ENCODE measurements at places on chromosomes 6 and 20.

DNA sequence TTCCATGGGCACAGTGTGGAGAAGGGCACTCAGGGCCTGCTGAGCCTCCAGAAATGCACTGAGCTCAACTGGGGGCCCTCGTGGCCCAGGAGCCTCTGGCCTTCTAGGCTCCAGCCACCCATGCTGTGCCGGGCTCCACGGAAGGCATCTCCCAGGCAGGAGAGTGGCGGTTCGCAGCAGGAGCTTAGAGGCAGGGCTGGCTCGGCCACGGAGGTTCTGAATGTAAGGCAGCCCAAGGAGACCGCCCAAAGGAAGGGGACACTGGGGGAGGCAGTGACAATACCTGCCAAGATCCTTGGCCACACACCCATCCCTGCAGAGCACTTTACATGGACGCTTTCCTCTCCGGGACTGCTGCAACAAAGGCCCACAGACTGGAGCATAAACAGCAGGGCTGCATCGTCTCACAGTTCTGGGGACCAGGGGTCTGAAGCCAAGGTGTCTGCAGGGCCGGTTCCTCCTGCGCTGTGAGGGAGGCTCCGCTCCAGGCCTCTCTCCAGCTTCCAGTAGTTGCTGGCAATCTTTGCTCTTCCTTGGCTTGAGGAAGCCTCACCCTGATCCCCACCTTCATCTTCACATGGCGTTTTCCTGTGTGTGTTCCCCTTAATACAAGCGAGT lies 128.2 kb upstream of the CDH4 start:
- DNase-seq: no peak

DNA sequence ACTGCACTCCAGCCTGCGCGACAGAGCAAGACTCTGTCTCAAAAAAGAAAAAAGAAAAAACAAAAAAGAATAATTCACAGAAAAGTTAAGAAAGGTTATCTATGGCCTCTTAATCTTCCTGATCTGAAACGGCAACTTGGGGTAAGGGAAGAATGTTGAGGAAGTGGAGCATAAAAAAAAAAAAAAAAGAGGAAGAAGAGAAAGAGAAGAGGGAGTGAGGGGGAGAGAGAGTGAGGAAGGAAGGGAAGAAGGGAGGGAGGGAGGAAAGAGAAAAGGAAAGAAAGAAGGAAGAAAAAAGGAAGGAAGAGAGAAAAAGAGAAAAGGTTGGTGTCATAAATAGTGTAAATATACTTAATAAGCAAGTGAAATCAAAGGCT lies 68.9 kb upstream of the NCOA3 start:
- DNase-seq: no peak

GRCh38 chr6:82720992-82721391 lies 344.6 kb downstream of the UBE3D start:
- peak; percentile 24 for DNase-seq

DNA sequence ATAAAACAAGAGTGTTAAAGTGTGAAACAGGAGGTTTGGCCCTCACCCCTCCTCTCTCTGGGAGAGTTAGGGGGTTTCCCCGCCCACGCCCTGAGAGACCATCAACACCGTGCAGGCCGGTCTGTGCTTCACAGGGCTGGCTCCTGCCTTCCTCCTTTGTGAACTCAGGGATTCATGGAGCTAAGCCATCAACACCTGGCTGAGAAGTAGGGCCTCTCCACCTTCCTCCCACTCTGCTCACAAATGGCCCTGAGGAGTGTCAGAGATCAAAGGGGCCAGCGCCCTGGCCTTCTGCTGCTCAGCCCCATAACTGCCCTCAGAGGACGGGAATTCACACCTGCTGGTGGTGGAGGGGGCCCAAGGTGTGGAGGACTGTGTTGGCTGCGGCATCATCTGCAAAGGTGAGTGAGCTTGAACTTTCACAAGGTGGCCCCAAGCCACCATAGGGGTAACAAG lies 88.6 kb downstream of the PSMB1 start:
- DNase-seq: no peak

DNA sequence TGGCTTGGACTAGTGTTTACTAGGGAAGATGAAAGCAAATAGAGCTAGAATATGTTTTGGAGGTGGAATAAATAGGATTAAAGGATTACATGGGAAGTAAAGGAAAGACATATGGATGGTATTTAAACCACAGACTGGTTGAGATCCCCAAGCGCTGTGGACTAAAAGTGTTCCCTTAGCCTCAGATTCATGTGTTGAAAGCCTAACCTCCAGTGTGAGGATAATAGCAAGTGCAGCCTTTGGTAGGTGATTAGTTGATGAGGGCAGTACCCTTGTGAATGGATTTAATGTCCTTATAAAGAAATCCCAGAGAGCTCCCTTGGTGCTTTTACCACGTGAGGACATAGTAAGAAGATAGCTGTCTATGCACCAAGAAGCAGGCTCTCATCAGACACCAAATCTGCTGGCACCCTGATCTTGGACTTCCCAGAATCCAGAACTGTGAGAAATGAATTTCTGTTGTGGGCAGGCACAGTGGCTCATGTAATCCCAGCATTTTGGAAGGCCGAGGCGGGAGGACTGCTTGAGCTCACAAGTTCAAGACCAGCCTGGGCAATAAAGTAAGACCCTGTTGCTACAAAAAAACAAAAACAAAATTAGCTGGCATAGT lies 57.3 kb upstream of the MCM9 start:
- DNase-seq: no peak

- DNase-seq: no peak
These were observed 5.1 kb upstream of the RBCK1 start for GRCh38 chr20:402898-403581.

DNA sequence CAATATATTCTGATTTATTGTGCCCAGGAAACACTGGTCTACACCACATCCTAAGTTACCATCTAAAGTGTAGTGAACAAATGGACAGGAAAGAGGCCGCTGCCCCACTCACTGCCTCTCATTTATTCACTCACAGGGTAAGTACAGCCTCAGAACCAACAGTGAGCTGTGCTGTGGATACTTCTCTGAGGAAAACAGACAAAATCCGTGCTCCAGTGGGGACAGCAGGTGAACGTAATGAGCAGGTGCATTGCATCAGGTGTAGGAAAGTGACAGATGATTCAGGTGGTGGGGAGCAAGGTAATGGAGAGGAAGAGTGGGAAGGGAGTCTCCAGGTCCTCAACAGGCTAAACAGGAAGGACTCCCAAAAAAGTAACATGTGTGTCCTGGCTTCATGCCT lies 8.4 kb upstream of the ULBP2 start:
- no peak for DNase-seq

Measured in fibroblast of lung (primary cell).